ENCODE measurements at places on chromosomes 7 and 10.

GRCh38 chr10:33248638-33249037, 85.8 kb downstream of the NRP1 start:
- DNase-seq: no peak

- DNase-seq: no peak
Measured at GRCh38 chr7:12583176-12583575, 12.7 kb downstream of the SCIN start.

DNA sequence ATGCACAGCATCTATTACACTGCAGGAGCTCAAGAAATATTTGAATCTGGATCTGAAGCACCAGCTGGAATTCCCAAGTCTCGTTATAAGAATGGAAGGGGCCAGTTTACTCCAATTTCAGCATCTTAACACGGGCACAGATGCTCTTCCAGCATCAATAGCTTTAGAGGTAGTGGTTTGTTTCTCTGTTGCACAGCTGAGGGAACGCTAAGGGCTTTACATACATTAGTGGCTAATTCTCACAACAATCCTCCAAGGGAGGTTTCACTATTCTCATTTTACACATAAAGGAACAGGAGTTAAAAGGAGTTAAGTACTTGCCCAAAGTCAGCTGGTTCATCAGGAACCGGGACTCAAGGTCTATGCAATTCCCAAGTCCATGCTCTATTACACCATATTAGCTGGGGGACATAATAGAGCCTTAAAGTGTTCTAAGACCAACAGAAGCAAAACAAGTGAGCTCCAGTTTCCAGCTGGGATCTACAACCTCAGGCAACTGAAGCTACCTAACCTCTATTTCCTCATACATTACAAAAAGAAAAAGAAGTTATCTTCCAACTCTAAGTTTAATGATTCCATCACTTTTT, 9.9 kb downstream of the XPNPEP1 start:
- DNase-seq: no peak

GRCh38 chr7:151181011-151181431, 6.0 kb downstream of the ASB10 start:
- no peak for DNase-seq

GRCh38 chr7:99143521-99143852, 421 bp downstream of the SMURF1 start:
- DNase-seq: no peak

DNA sequence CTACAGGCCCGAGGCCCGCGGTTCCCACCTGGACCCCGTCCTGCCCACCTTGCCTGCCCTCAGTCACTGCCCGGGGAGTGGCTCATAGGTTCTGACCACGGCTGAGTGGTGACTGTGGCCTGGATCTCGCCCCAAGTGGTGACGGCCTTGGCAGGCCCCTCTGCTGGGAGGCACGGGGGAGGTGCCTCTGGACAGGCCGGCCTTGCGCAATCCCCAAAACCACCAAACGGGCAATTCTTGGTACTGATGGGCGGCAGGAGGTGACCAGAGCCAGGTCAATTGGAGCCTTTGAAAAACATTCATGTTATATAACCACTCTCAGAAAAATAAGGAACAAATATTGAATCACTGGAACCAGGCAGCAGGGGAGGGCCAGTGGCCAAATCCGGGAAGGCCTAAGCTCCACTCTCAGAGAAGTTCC, 83.4 kb downstream of the PRKAG2 start:
- DNase-seq: no peak

DNA sequence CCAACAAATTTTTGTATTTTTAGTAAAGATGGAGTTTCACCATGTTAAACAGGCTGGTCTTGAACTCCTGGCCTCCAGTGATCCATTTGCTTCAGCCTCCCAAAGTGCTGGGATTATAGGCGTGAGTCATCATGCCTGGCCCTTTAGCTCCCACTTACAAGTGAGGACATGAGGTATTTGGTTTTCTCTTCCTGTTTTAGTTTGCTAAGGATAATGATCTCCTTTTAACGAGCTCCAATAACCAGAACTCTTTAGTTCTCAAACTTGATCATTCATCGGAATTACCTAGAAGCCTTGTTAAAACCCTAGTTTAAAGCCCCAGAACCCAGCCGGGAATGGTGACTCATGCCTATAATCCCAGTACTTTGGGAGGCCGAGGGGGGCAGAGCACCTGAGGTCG, 481.4 kb downstream of the TYW1 start:
- no peak for DNase-seq

DNA sequence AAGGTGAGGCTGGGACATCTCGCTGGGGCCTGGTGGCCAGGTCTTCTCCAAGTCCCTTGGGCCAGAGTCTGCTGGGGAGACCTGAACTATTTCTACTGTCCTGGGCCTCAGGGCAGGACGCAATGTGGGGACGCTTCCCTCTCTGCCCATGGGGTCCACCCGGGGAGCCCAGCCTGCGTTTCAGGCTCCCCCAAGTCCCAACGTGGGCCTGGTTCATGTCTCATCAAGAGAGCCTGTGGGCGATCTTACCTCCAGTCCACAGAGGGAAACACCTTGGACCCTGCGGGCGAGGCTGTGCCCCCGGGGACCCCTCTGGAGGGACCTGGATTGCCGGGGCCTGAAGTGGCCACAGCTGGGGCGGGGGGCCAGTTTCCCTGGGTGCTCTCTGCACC, 91.7 kb downstream of the DNAJB6 start:
- DNase-seq: no peak
